ENCODE measurements at places on chromosomes 7 and 10.

GRCh38 chr7:54672519-54672918 is 86.5 kb downstream of the SEC61G start:
- no peak for DNase-seq

DNA sequence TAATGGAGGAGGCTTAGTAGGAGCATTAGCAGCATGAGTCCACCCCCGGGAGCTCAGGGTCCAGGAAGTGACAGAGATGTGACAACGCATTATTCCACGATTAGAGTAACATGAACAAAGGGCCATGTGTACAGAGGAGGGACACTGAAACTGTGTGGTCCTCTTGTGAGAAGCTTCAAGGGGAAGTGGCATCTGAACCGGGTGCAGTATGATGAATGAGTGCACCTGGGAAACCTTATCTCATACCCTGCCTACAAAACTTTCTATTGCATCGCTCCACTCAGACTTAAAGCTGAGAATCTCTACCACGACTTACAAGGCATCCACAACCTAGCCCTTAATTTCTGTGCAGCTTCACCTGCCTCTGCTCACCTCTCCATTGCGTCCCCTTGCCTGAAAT is 115.3 kb upstream of the AMPH start:
- no peak for DNase-seq

DNA sequence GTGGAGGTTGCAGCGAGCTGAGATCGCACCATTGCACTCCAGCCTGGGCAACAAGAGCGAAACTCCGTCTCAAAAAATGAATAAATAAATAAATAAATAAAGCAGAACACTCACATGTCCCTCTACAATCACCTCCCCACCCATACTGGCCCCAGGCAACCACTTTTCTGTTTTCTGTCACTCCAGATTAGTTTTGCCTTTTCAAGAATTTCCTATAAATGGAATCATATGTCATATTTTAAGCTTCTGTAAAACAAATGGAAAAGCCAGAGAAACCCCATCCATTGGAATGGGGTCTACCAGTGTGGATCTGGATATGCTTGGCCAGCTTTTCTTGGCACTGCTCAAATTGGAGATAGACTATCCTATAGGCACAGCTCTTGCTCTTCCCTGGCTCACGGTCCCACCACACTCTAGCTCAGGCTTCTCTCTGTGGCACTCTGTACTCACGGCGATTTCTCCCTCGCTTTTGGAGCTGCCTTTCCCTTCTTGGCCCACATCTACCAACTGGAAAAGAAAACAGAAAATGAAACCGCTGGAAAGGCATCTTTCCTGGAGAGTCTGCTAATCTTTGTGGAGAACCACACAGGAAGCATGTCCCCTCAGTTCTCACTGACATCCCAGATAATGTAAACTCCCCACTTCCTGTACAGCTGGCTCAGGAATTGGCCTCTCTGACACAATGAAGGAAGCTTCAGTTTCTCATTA is 210.1 kb downstream of the JCAD start:
- no peak for DNase-seq

- no peak for DNase-seq
Observed at GRCh38 chr10:86325158-86325557, 41.4 kb downstream of the GRID1 start.

- DNase-seq: no peak
Observed at GRCh38 chr7:83574616-83575015, 74.3 kb downstream of the SEMA3E start.

GRCh38 chr10:929960-930624 is 1.4 kb downstream of the LARP4B start:
- DNase-seq: no peak

GRCh38 chr7:8982338-8982992 is 549.1 kb downstream of the NXPH1 start:
- no peak for DNase-seq

DNA sequence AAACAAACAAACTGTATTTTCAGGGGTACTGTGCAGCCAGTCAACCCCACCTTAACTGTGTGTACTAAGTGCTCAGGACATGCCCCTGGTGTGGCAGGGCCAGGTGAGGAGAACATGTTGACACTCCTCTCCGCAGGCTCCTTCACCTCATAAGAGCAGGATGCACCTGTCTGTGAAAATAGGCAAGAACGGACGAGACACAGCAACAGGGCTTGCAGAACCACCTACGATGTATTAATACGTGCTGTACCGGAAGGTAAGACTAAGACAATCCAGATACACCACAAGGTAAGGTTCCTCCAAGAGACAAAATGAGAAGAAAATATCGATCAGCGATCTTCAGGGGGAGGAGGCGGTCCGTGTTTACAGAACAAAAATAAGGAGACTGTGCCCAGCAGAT is 65.8 kb upstream of the CAMK2B start:
- DNase-seq: no peak

DNA sequence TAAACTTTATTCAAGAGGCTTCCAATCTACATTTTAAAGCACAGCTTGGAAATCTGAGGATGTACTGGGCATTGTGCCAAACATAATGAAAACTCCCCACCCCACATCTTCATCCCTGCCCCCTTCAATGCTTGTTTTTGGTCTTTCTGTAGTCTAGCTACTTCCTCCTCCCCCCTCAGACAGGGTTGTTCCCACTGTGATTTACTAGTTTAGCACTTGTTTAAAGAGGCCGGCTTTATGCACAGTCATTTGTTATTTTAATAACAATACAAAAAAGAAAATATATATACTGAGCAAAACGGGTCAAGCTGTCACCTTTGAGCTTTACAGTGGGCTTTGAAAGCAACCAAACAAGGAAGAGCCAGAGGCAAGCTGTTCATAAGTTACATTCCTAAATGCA is 132.6 kb downstream of the CHRM2 start:
- DNase-seq: no peak

GRCh38 chr7:29248713-29249382 is 54.3 kb downstream of the CHN2 start:
- DNase-seq: no peak

- no peak for DNase-seq
Observed at GRCh38 chr7:43653466-43653865, 70.6 kb downstream of the STK17A start.

- DNase-seq: no peak
Observed at GRCh38 chr7:28500138-28500537, 87.8 kb downstream of the CREB5 start.

DNA sequence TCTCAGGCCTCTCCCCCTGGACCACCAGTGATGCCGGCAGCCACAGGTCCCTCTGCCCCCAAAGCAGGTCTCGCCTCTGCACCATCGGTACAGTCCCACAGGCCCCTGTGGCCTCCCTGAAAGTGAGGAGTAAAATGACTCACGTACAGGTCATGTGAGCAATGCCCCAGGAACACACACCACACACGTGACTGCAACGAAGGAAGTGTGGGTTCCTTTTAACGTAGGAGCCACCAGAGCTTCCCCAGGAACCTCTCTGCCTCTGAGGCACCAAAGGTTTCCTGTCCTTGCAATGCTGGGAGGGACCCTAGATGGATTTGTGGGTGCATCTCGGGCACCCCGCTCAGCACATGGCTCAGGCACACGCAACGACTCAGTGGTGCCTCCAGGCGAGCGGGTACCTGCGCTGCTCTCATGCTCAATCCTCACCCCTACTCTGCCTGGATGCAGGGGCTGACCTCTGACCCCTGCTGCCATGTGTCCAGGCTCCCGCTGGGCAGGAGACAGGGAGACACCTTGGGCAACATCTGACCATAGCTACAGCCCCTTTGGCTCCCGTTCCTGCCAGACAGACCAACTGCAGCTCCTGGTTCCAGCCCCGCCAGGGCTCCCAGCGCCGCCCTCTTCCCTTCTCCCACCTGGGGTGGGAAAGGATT is 120.7 kb downstream of the PRKAG2 start:
- DNase-seq: peak; percentile 50

DNA sequence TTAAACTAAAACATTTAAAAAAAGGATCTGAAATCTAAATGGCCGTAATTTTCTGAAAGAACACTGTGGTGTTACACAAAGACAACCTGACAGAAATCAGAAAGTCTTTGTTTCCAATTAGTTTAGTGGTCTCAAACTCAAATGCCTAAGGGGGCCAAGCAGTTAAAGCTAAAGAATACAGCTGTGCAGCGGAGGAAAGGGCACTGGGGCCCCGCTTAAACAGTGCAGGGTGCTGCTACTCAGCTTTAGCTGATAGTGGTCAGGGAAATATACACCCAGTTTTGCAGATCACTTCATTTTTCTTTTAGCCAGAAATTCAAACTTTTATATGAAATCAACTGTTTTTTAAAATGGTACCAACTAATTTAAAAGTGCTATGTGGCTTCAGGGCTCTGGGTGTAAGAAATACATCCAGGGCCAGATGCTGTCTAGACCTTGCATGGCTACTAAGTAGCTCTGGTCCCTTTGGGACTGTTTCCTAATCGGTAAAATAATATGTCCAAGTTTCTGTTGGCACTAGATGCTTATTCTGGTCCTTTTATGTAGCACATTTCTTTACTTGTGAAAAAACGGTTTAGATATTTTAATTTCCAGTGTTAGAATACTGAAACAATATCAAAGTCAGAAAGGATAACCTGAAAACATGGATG is 161.8 kb upstream of the LAMB4 start:
- no peak for DNase-seq

DNA sequence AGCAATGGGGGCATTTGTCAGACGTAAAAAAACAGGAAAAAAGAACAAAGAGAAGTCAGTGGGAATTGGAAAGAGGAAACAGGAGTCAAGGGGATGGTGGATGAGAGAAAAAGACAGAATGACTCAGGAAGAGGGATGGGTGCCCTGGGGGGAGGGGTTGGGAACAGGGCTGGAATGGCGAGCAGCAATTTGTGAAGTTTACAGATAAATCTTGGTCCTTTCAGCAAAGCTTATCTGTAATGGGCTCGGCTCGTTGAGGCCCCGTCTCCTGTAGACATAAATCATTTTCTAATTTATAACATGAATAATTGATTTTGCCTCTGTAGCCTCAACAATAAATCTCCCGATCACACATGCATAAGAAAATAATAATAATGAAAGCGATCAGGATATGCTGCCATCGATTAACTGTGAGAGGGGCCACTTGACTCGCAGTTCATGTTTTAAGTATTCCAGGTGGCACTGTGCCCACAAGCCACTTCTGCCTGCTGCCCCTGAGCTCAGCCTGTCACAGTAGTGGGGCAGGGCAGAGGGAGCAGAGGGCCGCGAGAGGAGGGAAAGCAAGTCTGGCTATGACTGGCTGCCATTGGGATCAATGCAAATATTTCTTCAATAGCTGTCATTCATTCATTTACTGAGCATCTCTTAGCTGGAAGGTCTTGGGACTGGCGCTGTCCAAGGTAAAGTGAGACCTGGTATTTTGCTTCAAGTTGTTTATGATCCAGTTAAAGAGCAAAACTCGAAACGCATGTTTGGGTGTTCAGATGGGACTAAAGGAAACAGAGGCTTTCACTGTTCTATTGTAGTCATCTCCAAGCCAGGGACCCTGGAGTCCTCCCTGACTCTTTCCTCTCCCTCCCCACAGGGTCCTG is 47.4 kb upstream of the R3HCC1L start:
- DNase-seq: no peak

DNA sequence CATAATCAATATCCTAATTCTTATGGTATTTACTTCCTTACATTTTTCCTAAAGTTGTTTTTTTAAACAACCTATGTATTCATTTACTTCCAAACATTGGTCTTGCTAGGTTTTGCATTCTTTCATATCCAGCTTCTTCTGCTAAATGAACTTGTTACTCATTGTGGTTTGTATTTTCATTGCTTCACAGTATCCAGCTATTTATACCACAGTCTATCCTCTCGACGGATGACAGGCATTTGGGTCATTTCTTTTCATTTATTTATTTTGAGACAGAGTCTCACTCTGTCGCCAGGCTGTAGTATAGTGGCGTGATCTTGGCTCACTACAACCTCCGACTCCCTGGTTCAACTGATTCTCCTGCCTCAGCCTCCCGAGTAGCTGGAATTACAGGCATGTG is 66.8 kb downstream of the CCDC6 start:
- no peak for DNase-seq

- no peak for DNase-seq
Observed at GRCh38 chr10:36455526-36456133, 669.8 kb upstream of the ANKRD30A start.

- no peak for DNase-seq
Observed at GRCh38 chr10:12279281-12279680, 70.1 kb upstream of the CAMK1D start.

DNA sequence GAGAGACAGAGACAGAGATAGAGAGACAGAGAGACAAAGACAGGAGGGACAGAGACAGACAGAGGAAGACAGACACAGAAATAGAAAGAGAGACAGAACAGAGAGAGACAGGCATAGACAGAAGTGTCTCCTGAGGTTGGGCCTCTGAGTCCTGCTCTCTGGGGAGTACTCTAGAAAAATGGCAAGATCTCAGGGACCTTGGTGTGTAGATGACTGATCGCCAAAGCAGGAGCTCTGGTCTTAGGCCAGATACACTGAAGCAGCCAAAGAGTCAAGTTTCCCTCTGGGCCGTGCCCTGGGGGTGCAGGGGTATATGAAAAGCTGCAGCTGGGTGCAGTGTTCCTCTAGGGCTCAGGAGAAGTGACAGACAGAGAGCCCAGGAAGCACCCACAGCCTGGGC is 176.6 kb upstream of the TNS3 start:
- no peak for DNase-seq

DNA sequence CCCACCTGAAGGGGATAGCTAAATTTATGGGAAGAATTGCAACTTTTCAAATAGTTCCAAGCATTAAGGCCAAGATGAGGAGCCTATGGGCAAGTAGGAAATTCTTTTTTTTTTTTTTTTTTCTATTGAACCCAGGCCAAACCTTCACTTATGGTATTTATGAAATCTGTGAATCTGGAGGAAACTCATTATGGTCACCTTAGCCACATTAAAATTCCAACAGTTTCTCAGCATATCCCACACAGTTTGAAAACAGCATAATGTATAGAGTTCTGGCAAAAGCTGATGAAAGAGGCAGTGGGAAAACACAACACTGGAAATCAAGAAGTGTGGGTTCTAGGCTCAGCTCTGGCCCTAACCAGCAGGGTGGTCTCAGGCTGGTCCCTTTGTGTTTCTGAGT is 236.9 kb downstream of the PTEN start:
- DNase-seq: no peak

DNA sequence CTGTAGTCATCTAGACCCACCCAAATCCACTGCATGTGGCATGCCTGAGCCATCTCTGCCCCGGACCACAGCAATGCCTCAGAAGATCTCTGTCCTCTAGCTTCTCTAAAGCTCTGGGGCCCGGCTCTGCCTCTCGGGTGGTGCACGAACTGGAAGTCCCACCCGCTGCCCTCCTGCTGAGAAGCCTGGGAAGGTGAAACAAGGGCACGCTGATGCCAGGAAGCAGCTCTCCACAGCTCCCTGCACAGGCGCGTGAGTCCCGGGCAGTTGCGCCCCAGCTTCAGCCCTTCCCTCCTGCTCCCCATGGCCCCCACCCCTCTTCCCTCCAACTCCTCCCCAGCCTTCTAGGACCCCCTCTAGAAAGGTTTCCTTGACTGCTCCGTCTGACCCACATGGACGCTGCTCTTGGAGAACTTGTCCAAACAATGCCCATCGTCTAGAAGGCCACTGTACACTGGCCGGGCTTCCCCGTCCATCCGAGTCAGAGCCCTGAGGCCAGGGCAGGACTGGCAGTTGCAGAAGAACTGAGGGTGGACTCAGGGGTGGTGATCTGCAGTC is 12.8 kb downstream of the KCNH2 start:
- no peak for DNase-seq

GRCh38 chr7:105827151-105827875 is 49.1 kb downstream of the ATXN7L1 start:
- no peak for DNase-seq

GRCh38 chr10:104037261-104037951 is 48.3 kb downstream of the COL17A1 start:
- no peak for DNase-seq

Measured in stimulated activated CD4-positive, alpha-beta T cell treated with anti-CD3 and anti-CD28 coated beads, Interleukin-4, amount 100 ng/mL, for 4 hours (primary cell).